ENCODE measurements at places on chromosomes 5 and 9.

DNA sequence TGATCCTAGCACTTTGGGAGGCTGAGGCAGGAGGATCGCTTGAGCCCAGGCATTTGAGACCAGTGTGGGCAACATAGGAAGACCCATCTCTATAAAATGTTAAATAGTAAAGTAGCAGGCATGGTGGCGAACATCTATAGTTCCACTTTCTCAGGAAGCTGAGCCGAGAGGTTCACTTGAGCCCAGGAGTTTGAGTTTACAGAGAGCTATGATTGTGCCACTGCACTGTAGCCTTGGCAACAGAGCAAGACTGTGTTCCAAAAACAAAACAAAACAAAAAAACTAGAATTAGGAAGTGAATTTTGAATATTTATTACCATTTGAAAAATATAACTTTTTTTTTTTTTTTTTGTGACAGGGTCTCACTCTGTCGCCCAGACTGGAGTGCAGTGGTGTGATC, 26.8 kb upstream of the PAX5 start:
- DNase-seq: no peak

DNA sequence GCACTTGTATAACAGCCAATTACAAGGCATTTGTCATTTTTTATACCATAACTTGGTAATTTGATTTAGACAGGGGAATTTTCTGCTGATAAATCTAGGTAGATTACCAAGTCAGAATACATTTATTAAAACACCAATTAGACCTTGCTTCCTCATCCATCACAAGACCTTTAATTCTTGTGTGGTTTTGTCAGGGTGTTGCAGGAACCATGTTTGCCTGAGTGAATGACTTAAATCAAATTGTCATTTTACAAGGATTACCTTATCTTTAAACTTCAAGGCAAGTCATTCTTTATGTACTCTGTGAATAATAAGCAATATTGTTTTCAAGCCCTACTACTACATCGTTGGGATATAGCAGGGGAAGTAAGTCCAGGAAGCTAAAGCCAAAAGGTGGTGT, 257.7 kb downstream of the KCTD16 start:
- DNase-seq: no peak

DNA sequence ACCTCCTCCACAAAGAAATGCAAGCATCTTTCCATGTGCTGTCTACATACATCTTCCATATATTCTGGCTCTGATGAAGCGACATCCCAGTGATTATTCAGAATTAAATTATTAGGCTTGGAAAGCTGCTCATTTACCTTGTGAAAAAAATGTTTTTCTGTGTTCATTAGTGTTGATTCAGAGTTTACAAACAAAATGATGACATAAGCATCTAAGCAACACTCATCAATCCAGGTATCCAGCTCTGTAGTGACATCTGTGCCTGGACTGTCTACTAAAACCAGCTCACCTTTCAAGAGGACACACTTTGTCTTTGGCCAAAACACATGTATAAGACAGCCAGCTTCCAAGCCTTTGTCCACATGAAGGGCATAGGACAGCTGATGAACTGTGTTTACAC, 51.1 kb upstream of the SPATA31C2 start:
- DNase-seq: no peak

GRCh38 chr5:91521785-91522184, 138.7 kb upstream of the ARRDC3 start:
- DNase-seq: no peak

DNA sequence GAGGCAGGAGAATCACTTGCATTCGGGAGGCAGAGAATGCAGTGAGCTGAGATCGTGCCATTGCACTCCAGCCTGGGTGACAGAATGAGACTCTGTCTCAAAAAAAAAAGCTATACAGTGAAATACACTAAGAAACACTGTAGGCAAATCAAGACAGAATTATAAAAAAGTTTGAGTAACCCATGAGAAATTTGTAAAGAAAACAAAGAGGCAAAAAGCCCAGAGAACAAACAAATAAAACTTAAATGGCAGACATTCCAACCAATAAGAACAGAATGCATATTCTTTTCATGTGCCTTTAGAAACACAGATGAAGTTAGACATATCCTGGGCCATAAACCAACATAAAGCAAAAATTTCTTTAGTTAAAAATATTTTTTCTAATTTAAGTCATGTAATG, 30.6 kb downstream of the ZNF169 start:
- DNase-seq: no peak

Measured in COR-L47 (cell line).